ENCODE measurements at places on chromosomes 7 and 10.

DNA sequence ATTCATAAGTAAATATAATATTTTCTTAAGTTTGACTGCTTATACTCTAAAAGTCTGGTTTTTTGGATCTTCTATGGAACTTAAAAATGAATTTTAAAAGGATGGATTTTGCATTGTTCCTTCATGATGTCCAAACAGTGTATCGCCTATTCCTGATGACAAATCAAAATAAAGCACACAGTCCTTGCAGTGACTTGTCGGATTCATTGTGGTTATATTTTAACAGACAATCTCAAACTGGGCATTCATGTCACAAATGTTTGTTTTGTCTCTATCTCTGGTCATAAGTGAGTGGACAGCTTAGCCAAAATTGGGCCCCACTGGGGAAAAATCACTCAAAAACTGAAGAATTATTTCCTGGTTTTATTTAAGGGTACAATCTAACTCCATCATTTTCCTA is 74.8 kb downstream of the LMBR1 start:
- no peak for DNase-seq

- DNase-seq, result peak; percentile 19
These were observed 165.5 kb downstream of the CPED1 start for GRCh38 chr7:121153995-121154394.

DNA sequence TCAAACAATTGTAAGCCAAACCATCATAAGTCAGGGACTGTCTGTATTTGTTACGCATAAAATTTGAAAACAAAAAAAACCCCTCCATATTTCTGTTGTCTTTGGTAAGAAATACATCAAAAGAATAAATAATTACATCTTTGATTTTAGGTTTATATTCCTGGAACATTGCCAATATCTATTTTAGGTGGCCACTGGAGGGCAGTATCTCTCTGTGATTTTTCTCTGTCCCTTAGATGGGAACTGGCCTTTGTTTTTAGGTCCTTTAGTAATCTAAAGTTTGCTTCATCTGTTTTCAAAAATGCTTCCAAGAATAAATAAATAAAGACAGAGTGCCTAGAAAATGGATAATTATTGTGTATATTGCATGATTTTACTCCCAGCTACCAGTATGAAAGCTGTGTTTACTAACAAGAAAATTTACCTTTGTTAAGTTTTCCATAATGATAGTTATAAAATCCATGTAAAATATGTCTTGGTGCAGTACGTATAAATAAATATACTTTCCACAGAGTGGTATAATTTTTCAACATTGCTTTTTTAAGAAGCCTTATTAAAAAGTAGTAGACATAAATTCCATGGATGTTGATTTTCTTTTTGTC is 64.2 kb downstream of the PHYHIPL start:
- peak; percentile 64 for DNase-seq

- DNase-seq, result no peak
These were observed 85.6 kb downstream of the PRKCQ start for GRCh38 chr10:6494442-6494819.

- no peak for DNase-seq
These were observed 279.1 kb downstream of the PHF14 start for GRCh38 chr7:11252705-11253272.

GRCh38 chr10:59771162-59771807 is 18.0 kb upstream of the MRLN start:
- no peak for DNase-seq

DNA sequence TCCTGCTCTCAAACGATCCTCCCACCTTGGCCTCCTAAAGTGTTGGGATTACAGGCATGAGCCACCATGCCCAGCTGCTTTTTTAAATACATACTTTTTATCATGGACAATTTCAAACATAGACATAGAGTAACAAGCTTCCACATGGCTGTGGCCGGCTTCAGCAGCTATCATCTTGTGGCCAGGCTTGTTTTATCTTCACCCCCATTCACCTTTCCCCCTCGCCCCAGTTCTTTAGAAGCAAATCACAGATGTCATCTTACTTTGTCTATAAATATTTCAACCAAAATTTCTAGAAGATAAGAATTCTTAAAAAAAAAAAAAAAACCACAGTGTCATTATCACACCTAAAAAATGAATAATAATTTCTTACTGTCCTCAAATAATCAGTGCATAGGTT is 5.9 kb downstream of the FOXK1 start:
- DNase-seq, result no peak

All from fibroblast of mammary gland (primary cell).